Trophoblast cell (in vitro differentiated cells and primary cell): ENCODE measurements at places on chromosomes 5 and 9.
A peak's percentile ranks its signal among the peaks of the same experiment; 100 is the strongest.

DNA sequence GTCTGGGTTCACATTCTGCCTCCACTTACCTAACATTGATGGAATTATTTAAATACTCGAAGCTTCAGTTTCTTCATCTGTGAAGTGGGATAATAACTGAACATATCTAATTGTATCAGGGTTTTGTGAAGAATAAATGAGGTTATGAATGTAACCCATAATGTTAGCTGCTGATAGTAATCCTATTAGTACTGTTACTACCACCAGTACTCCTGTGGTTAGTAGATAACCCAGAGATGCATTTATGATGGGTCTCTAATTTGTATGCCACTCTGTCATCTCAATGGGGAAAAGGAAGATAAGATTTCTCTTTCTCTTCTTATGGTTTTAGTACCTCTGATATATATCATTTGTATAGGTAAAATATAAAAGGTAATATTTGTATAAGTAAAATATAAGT lies 16.0 kb downstream of the CPEB4 start:
- DNase-seq = no peak

GRCh38 chr5:103366918-103367549 lies 108.5 kb downstream of the MACIR start:
- no peak for DNase-seq

- no peak for DNase-seq
Measured at GRCh38 chr5:178460174-178460573, 130.0 kb downstream of the COL23A1 start.

GRCh38 chr5:68838157-68838718 lies 255.6 kb upstream of the SLC30A5 start:
- no peak for DNase-seq

- no peak for DNase-seq
Measured at GRCh38 chr5:125321654-125322053, 575.2 kb upstream of the ZNF608 start.

- DNase-seq = no peak
Measured at GRCh38 chr5:112390327-112390726, 28.8 kb downstream of the EPB41L4A start.

DNA sequence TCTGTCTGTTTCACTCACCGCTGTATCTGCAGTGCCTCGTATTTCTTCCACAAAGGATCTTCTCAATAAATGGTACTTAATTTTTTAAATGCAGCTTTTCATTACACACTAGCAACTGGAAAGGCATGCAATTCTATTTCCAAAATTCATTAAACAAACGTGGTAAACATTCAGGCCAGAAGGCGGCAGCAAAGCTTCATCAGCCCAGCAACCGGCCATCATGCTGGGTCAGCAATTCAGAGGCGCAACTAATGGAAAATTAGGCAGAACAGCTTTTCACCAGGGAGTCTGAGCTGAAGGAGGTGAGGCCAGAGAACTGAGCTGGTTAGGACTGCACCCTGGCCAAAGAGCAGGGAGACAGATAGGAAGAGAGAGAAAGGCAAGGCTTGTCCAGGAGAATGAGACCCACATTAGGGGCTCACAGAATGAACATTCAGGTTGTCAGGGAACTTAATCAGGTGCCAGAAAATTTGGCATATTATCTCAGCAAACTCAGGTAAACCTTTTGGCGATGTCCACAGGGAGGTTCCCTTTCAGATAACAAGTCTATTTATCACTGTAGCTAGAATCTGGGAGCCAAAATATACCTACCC lies 17.7 kb upstream of the RNF180 start:
- DNase-seq = peak; percentile 57

- no peak for DNase-seq
Measured at GRCh38 chr9:6870650-6871477, 113.1 kb downstream of the KDM4C start.

- no peak for DNase-seq
Measured at GRCh38 chr5:24222876-24223275, 421.9 kb downstream of the CDH10 start.

DNA sequence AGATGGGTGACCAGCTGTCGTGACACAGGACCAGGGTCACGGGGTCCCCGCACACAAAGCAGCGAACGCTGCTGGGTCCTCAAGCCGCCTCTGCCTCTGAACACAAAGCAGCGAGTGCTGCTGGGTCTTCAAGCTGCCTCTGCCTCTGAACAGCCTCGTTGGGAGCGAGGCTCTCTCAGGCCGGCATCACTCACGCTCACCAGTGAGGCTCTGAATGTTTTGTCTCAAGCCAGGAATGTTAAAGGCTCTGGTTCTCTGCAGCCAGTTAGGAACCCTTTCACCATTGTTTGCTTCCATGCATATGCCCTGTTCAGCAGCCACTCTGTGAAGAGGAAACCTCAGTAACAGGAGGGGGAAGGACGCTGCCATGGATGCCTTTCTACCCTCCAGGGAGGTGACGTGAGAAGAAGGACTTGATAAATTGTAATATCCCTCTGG lies 82.7 kb upstream of the TAF11L2 start:
- no peak for DNase-seq

DNA sequence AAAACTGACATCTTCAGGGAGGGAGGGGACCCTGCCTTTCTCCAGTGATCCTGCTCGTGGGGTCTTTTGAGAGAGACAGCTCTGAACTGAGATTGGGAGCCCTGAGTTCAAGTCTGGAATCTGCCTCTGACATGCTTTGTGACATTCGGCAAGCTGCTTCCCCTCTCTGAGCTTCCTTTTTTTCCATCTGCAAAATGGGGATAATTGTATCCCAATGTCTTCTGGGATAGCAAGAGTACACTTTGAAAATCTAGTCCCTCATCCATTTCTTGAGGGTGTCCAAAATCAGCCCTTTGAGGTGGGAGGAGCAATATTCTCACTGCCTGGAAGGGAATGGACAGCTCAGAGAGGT lies 186.3 kb downstream of the RGS3 start:
- DNase-seq = no peak

- DNase-seq = no peak
Measured at GRCh38 chr5:41906151-41906550, 2.0 kb downstream of the RIMOC1 start.

DNA sequence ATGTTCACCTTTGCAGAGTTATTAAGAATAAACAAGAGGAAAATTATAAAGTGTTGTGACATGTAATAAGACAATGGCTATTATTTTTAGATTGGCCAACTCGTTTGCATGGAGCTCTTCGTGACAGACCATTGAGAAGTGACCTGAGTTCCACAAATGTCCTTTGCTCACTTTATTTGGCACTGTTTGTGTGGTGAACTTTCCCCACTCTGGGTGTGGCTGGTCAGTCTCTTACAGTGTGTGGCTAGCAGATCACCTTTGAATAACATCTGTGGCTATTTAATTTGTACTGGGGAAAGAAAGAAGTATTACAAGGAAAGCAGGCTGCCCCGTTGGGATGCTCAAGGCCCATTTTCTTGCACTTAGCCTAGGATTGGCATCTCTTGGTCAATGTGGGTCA lies 274.1 kb upstream of the WWC1 start:
- no peak for DNase-seq

DNA sequence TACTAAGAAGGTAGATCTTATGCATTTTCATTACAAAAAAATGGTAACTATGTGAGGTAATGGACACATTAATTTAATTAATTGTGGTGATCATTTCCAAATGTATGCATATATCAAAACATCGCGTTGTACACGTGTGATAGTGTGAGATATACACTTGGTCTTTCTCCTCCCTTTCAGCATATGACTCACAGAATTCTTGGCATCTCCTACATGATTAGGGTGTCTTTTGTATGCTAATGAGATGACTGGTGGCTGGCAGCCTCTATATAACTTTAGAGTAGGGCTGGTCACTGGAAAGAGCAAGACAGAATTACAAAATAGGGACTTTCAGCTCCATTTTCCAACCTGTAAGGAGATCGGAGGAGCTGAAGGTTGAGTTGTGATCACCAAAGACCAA lies 1167.6 kb downstream of the CDH12 start:
- DNase-seq = no peak
